Activated T-cell treated with anti-CD3 and anti-CD28 coated beads, Interleukin-2, amount 50 U/mL, for 72 hours (primary cell): ENCODE measurements at places on chromosomes 1 and 21. TPM values are rescaled to one million over a fixed set of nuclear protein-coding genes. Genes with fewer than 3 reads are reported as not detected.

DNA sequence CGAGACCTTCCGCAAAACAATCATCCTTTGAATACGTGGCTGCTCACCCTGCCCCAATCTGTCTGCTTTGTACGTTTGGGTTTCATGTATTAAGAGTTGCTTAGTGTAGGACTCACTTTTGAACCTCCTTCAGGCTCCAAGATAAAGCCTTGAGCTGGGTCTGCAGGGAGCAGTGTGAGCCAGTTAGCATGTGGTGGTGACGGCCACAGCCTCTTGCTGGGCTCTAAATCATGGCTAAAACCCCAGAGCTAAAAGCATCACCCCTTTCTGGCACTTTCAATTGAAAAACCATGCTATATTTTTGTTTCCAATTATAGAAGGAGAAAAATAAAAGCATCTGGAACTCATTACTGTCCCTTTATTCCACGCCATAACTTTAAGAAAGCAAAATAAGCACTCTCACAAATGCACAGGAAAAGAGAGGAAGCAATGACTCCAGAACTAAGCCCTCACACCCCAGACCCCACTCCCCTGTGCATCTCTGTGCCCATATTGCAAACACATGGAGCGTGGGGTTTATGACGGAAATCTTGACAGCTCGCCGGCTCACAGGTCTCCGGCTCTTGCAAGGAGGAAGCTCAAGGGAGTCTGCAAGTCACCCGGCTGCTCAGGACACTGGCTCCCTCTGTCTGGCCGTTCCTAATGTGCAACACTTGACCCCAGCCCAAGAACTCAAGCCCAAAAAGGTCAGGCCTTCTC is 135.5 kb downstream of the MIS18A start:
- DNase-seq: no peak

GRCh38 chr21:45317398-45318145 is 29.9 kb upstream of the POFUT2 start:
- no peak for DNase-seq

DNA sequence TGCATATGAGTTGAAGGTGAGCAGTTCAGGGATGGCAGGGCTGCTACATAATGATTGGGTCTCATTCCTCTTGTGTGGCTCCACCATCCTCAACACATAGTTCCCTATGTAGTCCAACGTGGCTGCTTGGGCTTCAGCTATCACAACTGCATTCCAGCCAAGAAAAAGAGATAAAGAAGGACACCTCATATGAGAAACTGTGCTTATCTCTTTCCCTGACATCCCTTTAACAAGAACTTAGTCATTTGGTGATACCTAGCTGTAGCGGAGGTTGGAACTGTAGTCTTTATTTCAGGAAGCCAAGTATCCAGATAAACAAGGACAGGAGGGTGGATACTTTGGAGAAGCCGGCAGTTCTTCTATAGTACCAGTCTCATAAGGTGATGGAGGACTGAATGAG is 42.7 kb upstream of the DNASE2B start:
- no peak for DNase-seq

Gene OR6K3
- not detected for total RNA-seq

- no peak for DNase-seq
Measured at GRCh38 chr1:149937759-149938158, 1.1 kb upstream of the MTMR11 start.

Gene GUCA2A
- not detected for total RNA-seq

Gene SCAMP3
- total RNA-seq: 114 TPM

Gene PLCH2
- total RNA-seq: 13.9 TPM

Gene C1orf87
- not detected for total RNA-seq

DNA sequence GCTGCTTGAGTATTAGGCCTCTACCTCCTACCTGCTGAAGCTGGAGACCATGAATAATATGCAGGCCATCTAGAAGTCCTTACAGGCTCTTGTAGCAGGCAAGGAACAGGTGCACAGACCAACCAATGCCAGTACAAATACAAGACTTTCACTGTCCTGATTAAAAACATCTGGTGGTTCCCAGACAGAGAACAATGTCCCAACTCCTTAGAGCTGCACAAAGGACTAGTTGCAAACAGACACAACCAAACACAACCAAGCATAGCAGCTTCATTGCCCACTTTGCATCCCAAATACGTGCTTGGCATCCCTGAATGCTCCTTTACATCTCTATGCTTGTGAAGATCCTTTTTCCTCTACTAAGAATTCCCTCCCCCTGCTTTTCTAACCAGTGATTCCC is 98.1 kb upstream of the CXADR start:
- DNase-seq: no peak

Gene RNU1-4
- 1,278 TPM for total RNA-seq

DNA sequence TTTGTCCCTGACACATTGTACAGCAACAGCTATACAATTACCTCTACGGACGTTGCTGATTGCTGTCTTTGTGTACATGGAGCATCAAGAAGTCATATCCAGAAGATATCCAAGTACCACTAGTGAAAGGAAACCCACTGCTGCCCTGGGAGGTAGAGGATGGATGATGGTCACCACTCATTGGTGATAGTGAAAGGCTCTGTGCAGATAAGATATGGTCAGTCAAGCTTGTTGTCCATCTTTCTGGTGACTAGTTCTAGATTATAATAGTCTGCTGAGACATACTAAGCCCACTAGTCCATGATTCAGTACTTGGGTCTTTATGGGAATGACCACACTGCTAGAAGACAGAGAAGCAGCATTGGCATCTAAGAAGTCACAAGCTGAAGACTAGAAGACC is 30.3 kb downstream of the NIBAN1 start:
- no peak for DNase-seq

Gene MIER1
- 60.1 TPM for total RNA-seq

- DNase-seq: no peak
Measured at GRCh38 chr1:160260406-160261382, 1.7 kb downstream of the DCAF8 start.

Gene KIF26B
- 0.34 TPM for total RNA-seq

- no peak for DNase-seq
Measured at GRCh38 chr1:16146279-16147155, 9.4 kb downstream of the EPHA2 start.

Gene HTR6
- 0.55 TPM for total RNA-seq

DNA sequence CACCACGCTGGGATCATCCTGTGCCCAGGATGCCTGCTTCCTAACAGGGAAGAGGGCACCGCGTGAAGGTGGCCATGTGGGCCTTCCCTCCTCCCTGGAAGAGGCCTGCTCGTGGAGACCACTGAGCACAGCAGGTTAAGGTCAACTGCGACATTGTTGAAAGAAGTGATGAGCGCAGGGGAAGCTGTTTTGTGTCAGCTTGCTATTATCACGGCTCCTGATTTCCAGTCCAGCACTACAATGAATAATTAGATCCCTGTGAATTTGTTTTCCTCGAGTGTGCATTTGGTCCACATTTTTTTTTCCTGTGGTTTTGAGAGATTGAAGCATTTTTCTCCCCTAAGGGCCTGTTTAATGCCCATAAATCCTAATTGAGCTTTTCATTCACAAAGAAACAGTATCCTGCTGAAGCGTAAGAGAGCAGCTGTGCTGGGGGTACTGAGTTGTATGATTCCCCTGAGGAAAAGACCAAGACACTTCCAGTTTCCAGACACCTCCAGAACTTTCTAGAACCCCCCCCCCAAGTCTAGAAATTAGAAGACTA is 204.9 kb downstream of the KCNJ6 start:
- no peak for DNase-seq

Gene AADACL4
- total RNA-seq: not detected

DNA sequence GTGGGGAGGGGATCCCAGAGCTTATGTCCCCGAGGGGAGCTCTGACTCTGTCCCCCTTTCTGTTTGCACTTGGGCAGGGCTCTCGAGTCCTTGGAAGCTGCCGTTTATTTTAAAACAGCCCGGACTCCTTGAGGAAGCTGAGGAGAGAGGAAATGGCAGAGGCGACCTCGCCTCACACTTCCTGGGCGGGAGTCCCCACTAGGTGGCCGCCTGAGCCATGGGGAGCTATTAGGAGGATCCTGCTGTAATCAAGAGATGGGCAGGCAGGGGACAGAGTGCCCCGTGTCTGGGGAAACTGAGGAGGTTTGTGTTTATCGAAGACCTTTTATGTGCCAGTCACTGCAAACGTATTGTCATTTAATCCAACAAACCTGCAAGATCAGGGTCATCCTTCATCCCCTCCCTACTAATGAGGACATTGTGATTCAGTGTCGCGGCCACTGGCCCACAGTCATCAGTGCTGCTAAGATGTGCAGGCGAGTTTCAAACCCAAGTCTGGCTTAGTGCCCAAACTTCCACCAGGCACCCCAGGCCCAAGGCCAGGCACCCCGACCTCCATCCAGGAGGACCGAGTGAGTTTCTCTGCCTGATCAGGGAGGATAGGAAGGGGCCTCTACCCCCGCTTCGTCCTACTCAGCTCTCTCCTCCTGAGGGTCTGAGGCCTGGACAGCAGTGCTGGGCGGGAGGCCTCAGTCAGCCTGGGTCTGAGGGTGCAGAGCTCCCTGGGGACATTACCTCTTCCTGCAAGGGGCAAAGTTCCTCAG is 316.9 kb upstream of the VAMP3 start:
- DNase-seq: no peak

DNA sequence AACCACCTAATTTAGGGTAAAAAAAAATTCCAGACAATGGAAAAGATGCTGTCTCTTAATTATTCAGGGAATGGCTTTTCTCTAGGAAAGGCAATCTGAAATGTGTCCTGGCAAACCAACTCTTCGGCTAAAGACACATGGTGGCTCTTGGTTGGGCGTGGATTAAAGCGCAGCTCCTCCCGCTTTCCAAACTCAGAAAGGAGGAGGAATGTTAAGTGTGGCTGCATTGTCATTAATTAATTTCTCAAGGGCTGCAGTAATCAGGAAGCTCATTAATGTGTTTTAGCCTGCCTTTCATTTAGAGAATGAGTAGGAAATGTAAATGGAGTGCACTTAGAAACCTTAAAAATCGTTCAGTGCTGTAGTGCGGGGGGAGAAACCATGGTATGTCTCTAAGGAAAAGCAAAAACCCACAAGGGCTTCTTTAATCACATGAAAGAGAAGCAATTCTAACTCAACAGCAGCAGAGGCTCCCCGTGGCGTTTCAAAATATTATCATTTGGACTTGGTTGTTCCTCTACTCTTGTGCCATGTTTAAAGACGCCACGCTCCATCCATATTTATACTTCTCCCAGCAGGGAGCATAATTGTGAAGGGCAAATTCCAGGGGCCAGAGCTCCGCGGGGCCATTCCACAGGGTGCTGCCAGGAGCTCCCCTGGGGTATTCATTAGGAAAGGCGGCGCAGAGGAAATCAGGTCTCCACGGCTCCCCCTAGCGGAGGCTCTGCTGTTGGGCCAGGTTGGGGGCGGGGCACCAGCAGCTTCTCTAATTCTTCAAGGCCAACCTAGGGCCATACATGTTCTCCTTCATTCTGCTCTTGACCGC is 91.9 kb upstream of the SSX2IP start:
- DNase-seq: peak; percentile 83

DNA sequence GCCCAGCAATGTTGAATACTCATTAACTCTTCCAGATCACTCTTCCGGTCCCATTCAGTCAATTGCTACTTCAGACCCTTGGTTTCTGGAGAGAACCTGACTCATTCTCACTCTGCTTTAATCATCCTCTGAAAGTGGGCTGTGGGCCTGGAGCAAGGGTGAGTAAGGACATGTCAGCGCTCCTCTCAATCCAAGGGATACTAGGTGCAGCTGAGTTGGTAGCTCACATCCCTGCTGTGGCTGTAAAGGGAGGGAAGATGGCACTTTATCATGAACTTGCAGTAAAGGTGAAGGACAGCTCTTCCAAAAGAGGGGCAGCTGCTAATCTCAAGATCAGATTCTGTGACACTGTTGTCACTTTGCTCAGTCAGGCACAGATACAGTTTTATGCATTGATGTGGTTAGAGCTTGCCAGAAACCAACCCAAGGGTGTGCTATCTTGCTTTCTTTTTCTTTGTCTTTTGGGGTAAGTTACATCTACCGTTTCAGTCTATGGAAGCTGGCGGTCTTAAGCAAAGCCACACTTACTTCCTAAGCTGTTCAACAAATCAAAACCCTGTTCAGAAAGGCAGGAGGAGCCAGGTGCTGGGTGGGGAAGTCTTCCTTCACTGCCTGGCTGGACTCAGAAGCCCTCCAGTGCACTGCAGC is 26.5 kb upstream of the NTPCR start:
- DNase-seq: peak; percentile 68

Gene SLFNL1
- 0.53 TPM for total RNA-seq

DNA sequence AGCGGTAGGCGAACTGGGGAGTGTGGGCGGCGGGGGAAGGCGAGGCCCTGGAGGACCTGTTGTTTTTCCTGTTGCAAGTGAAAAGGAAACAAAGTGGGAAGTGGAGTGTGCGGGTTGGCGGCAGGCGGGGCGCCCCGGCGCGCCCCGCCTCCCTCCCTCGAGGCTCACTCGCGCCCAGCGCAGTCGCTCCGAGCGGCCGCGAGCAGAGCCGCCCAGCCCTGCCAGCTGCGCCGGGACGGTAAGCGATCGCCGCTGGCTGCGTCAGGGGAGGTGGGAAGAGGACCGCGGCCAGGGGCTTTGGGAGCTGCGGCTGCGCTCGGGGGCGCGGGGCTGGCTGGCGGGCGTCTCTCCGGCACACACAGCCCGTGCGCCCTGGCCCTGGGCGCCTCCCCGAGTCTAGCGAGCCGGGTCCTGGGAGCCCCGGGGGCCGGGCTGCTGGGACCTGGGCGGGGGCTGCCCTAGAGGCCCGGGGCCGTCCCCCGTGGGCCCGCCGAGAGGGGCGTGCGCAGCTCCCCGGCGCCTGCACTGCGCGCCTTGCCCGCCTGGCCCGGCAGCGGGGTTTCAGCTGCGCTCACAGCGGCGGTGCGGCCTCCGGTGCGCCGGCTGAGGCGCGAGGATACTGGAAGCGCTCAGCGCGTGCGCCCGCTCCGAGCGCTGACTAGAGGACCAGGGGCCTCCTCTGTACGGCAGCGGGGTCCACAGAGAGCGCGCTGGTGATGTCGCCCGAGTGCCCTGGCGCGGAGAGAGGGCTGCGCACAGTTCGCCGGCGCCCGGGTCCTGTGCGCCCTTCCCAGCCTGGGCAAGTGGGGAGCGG is at the start of gene PIK3CD:
TSS of gene PIK3CD (plus strand) at position 167 of the 814 bp plus-strand sequence. CDS start 58,725 bp downstream, outside the sequence.
- DNase-seq: peak; percentile 59

Gene GJA4
- 0.17 TPM for total RNA-seq

DNA sequence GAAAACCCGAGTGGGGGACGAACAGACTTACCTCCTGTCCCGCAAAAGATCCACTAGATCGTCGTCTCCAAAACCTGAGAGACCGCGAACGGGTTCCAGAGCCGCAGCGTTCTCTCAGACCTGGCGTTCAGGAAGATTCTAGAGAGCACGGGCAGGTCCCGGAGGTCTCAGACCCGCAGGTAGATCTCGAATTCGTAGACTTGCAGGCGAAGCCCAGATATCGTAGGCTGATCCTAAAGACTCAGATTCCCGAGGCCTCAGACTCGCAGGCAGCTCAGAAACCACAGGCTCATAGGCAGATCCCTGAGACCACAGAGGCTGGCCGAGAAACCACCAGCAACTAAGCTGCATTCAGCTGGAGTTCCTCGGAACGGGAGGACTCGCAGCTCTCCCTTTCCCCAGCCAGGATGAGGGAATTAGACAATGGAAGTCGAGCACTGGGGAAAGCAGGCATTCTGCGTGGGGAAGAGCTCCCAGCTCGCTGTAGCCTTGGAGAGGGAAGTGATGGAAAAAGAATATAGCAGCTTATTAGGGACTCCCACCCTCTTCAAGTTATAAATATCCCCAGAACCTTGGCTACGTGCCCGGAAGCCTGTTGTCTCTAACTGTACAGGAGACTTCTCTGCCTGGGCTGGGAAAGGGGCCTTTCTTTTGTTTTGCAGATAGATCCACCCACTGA is at the start of gene ZNF436:
TSS of gene ZNF436 (minus strand) at position 502 of the 679 bp plus-strand sequence. CDS start 1,831 bp downstream, outside the sequence.
- peak; percentile 34 for DNase-seq
